ENCODE measurements at places on chromosomes 7 and 10. TPM values are rescaled to one million over a fixed set of nuclear protein-coding genes. Genes with fewer than 3 reads are reported as not detected.

DNA sequence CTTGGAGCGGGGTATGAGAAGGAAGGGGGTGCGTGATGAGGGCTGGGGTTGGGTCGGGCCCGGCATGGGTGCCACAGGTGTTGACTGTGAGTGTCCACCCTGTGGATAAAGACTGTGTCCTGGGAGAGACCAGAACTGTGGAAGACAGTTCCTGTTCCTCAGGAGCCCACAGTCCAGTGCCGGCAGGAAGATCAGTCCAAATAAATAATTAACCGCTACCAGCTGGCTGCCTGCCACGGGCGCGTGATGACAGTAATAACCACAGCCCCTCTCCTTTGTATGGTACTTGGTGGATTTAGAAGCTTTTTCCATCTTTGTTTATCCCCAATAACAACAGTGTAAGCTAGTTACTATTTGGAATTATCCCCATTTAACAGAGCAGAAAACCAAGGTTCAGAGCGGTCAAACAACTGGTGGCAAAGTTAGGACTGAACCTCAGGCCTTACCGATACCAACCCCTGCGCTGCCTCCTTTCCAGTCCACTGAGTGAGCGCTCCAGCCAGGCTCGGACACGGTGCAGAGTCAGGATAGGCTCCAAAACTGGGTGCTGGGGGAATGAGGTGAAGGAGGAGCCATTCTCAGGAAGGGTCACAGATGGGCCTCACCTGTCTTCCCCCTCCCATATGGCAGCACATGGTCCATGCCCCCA is 5.1 kb downstream of the ZMIZ1 start:
- DNase-seq: peak; percentile 89

- DNase-seq: no peak
Observed at GRCh38 chr7:112149734-112150133, 56.5 kb downstream of the DOCK4 start.

The GTF2IRD1 gene
- 16.9 TPM for total RNA-seq

GRCh38 chr7:78130446-78131215 is 332.1 kb downstream of the PHTF2 start:
- no peak for DNase-seq

The C7orf57 gene
- total RNA-seq: 0.62 TPM

The CDK14 gene
- total RNA-seq: 6.5 TPM

The NPY4R2 gene
- 0.86 TPM for total RNA-seq

DNA sequence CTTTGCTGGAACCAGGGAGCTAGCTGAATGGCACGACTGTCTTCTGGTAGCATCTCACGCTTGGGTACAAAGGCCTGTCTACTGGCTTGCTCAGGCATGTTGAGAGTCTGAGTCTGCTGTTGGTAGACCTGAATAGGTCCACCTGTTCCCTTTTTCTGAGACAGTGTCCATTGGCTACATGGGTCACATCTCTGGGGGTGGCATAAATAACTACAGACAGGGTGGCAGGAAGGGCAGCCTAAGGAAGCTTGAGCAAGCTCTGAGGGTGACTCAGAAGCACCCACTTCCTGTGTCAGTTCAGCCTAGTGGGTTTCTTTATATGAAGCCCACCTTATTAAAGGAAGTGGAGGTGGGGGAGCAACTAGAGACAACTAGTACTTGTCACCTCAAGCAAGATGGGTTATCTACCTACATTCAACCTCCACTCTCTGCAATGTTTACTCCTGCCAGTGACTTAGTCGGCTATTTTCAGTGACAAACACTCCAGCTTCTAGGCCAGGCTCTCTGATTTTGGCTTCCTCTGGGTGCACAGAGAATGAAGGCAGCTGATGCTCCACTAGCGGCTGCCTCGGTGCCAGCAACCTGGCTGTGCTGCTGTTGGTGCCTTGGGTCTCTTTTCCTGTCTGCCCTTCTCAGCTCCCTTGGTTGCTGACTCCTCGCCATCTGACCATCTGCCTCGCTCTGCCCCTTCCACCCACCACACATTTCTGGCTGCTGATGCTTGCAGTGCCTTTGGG is 5.7 kb upstream of the ZYX start:
- DNase-seq: no peak

DNA sequence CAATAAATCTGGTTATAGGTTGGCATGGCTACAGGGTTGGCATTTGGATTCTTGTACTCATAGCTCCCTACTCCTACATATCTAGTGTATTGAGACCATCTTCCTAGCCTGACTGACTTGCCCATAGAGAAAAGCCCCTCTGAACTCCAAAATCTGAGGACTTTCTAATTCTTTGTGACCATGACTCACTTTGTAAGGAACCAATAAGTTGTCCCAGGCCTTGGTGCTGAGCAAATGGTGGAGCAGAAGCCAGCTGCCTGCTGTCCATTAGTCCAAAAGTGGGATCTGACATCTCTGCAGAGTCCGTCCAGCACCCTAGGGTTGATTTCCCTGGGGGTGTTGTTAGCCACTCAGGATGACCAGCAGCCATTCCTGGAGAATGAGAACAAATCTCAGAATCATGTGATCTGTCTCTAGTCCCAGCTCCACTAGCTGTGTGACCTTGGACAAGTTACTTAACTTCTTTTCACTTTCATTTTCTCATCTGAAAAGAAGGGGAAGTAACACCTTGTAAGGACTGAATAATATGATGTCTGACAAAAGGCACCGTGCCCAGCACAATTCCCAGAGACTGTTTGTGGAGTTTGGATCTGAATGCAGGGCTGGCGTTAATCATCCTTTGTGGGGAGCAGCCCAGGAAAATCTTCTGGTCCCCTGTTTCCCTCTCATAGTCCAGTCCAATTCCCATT is 44.1 kb downstream of the MTURN start:
- DNase-seq: peak; percentile 20

DNA sequence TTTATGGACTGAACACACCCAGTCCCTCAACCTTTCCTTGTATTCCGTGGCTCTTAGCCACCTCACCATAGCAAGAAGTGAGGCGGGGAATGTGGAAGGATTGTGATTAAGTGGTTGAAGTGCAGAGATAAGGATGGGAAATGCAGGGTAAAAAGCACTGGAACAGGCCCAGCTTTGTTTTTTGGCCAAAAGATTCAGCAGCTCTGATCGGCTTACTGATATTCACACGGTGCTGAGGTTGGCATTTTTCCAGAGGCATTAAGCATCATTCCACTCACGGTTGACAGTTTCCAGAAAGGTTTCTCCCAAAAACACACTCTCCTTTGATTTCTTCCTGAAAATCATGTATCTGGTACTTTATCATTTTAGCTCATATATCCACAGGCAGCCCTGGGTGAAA is 544.2 kb downstream of the CNTNAP2 start:
- DNase-seq: no peak

DNA sequence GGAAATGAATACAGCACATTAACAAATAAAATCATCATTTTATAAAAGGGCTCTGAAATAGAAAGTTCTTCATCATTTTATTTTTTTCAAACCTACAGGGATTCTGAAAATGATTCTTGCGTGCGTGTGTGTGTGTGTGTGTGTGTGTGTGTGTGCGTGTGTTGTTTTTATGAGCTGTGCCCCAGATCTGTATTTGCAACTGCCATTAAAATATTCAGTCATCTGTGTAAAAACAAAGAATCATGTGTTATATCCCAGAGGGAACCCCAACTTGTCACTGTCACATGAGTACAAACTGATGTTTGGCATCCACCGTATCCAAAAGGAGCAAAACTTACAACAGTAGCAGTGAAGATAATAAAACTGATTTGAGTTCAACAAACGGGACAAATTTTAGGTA is 635.4 kb upstream of the PFKP start:
- no peak for DNase-seq

The TEX47 gene
- not detected for total RNA-seq

The GPR26 gene
- total RNA-seq: not detected

The EEPD1 gene
- total RNA-seq: 24.3 TPM

- DNase-seq: peak; percentile 37
Observed at GRCh38 chr7:101702362-101702850, 73.3 kb upstream of the MYL10 start.

- DNase-seq: no peak
Observed at GRCh38 chr7:4203626-4204512, 478.2 kb upstream of the FOXK1 start.

DNA sequence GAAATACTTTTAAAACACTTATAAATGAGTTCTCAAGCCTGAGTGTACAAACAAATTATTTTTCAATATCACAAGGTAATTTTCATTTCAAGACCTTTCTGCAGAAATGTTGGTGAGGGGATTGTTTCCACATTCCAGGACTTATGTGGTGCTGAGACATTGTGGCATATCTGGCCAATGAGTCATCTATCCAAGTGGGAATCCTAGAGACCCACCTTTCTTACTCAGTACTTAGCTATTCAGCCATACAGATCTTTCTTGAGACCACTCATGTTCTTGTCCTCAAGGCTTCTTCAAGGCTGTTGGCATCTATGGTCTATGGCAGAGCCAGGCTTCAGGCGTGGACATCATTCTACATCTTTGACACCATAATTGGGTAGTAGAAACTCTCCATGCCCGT is 225.4 kb downstream of the DKK1 start:
- peak; percentile 76 for DNase-seq

DNA sequence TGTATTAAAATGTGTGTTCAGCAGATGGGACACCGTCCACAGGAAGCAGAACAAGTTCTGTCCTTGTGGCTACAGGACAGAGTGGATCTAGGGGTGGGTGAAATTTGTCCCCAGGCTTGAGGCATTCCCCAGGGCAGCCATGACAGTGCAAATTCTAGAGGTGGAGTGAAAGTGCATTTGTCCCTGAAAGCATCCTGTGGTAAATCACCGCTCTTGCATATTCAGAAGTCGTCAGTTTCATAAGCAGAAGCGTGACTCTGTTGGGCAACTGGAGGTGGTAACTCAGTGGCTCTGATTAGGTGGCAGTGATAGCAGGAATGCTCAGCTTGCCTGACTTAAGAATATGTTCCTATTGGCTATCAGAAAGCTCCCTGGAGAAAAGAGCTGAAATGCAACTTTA is 96.6 kb downstream of the SNX10 start:
- DNase-seq: no peak

GRCh38 chr7:117946151-117946633 is 73.0 kb upstream of the CTTNBP2 start:
- DNase-seq: peak; percentile 1

- no peak for DNase-seq
Observed at GRCh38 chr7:39937366-39938153, 12.5 kb upstream of the CDK13 start.

The CASD1 gene
- 10.5 TPM for total RNA-seq

The TDRD1 gene
- not detected for total RNA-seq

The ADAMTS14 gene
- total RNA-seq: 1.2 TPM

The HABP2 gene
- not detected for total RNA-seq

GRCh38 chr7:152137476-152138025 is 112.1 kb downstream of the GALNT11 start:
- no peak for DNase-seq

- no peak for DNase-seq
Observed at GRCh38 chr7:86667732-86668131, 24.0 kb downstream of the GRM3 start.

The PON3 gene
- 0.49 TPM for total RNA-seq

- DNase-seq: no peak
Observed at GRCh38 chr10:115985786-115986185, 287.2 kb downstream of the GFRA1 start.

The RBP4 gene
- 0.37 TPM for total RNA-seq

The VENTX gene
- not detected for total RNA-seq

The NSUN5 gene
- total RNA-seq: 30.2 TPM
